Eye (tissue), 1 donor: ENCODE measurements at places on chromosomes 6 and 20.

- no peak for DNase-seq
Observed at GRCh38 chr20:41462372-41463161, 95.9 kb upstream of the EMILIN3 start.

GRCh38 chr6:52815167-52816092, 11.8 kb upstream of the GSTA1 start:
- DNase-seq, result peak; percentile 55

DNA sequence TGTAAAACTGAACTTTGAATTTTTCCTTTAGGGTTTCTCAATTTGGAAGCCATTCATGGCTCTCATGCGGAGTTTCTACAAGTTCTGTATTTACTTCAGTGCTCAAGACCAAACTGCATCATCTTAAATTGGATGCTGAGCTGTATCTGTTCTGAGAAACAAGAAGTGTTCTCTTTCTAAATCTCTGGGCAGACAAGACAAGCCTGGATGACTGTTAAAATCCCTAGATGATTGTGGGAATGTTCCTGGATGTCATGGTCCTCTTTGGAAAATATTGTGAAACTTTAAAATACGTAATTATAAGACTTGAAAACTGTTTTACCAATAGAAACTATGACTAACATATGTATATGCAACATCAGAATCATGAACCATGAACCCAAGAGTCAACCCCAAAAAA, 6.2 kb upstream of the GCM1 start:
- no peak for DNase-seq

GRCh38 chr6:37700620-37700973, 2.9 kb upstream of the MDGA1 start:
- no peak for DNase-seq

- DNase-seq, result no peak
Observed at GRCh38 chr6:163985710-163986109, 571.2 kb downstream of the QKI start.

DNA sequence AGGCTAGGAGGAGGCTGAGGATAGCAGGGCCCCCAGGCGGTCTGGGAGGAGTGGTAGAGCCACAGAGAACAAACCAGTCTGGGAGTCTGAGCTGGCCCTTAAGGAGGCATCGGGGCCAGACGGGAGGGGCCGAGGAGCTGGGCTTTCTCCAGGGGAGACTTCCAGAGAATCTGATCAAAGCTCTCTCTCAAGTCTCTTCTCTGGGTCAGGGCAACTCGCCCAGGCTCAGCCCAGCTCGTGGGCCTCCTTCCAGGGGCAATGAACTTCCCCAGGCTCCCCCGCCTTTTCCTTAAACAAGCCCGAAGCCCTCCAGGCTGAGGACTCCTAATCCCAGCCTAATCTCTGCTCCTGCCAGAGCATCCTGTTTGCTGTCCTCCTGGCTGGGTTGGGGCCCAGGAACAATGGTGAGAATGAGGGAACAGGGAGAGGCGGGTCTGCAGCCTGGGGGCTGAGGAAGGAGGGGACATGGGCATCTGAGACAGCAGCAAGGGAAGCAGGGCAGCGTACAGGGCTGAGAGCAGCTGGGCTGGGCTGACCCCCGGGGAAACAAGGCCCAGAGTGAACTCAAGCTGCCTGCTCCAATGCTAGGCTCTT, 173.6 kb downstream of the ANKRD60 start:
- peak; percentile 82 for DNase-seq

GRCh38 chr6:45855642-45856394, 159.8 kb downstream of the CLIC5 start:
- DNase-seq, result no peak

GRCh38 chr6:147530132-147531060, 21.9 kb downstream of the SAMD5 start:
- peak; percentile 36 for DNase-seq

DNA sequence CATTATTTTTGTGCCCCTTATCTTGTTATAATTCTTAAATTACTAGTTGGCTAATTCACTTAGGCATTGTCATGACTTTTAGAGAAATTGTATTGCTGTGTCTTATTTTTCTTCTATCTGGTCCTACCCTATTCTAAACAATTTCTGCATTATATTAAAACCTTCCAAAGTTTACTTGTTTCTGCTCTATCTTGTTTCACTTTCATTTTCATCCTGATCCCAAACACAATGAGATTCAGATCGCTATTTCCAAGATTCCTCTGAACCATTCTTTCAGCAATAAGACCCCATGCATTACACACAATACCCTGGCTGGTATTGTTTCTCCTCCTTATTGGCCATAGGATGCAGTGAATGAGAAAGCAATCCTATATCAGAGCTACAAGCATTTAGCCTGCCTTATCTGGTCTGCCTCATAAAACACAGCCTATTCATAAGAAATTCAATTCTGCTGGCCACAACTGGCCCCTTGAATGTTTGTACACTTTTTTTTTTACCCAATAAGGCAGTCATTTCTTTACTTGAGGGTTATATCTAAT, 69.9 kb upstream of the POU3F2 start:
- no peak for DNase-seq

GRCh38 chr6:41687501-41688175, 47.8 kb downstream of the TFEB start:
- no peak for DNase-seq

GRCh38 chr20:17161673-17162481, 65.0 kb upstream of the PCSK2 start:
- peak; percentile 68 for DNase-seq

DNA sequence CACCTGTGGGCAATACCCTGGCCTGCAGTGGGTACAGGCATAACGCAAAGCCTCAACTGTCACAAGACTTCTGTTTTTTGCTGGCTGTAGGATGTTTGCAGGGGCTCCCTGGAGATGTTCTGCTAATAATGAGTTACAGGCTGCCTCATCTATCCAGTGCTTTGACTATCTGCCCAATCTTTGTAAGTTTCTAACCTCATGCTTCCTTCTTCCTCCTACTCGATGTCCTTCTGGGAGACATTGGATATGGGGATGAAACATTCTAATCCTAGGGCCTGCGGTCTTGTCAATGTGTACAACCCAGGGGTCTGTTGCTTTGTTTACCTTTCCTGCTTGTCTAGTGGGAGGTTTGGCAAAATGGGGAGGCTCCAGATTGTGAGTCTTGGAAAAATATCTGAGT, 136.8 kb upstream of the TCF21 start:
- no peak for DNase-seq

- DNase-seq, result no peak
Observed at GRCh38 chr6:162942866-162943265, 215.1 kb downstream of the PACRG start.

DNA sequence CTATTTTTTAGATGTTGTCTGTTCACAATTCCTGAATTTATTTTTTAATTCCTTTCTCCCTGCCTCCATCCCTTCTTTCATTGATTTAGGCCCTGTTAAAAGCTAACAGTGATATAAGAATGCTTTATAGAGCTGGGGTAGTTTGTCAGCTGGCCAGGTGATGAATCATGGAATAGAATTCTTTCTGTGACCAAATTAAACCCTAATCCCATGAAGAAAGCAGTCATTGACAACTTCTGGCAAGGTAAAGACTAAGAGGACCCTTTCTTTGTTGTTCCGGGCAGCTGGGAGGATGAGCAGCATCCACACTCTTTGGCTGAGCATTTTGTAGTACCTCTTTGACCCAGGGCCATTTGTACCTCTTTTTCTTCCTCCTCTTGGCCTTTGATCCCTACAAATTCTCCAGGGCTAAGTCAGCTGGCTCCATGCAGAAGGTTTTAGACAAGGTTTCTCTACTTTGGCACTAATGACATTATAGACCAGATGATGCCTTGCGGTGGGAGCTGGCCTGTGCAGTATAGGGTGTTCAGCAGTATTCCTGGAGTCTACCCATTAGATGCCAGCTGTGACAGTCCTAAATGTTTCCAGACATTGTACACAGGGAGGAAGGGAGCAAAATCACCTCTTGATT, 102.9 kb downstream of the SLX4IP start:
- DNase-seq, result no peak

GRCh38 chr20:3202965-3203314, 1.5 kb downstream of the DDRGK1 start:
- DNase-seq, result no peak

DNA sequence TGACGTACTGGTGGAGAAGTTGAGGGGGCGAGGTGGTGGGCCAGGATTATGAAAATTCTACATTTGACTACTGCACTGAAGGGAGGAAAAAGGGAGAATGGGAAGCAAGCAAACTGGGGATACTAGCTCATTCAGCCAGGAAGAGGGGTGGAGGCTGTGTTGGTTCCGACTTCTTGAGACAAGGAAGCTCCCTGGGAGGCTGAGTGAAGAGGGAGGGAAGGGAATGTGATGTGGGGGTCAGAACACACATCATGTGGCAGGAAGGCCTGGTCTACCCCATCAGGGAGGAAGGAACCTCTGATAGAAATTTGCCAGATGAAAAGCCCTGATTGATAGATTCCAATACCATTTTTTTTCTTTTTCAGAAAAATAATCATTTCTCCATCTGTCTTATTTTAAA, 28.8 kb upstream of the MCHR2 start:
- DNase-seq, result no peak

- DNase-seq, result no peak
Observed at GRCh38 chr6:154785075-154785474, 51.9 kb downstream of the SCAF8 start.

DNA sequence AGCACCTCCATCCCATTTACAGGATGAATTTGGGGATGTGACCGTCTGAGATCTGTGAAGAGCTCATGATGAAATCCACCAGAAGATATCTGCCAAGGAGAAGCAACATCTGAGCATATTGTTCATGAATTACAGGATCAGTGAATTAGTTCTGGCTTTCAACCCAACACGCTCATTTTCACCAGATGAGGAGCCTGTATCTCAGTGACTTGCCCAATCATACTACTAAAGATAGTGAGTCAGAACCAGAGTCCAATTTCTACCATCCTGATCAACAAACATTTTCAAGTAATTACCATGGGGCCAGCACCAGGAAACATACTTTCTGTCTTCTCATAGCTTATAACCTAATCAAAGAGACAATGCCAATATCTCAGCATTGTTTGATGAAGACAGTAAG, 116.6 kb downstream of the ZDHHC14 start:
- DNase-seq, result no peak

GRCh38 chr6:45411959-45412358, 34.2 kb upstream of the SUPT3H start:
- DNase-seq, result no peak

DNA sequence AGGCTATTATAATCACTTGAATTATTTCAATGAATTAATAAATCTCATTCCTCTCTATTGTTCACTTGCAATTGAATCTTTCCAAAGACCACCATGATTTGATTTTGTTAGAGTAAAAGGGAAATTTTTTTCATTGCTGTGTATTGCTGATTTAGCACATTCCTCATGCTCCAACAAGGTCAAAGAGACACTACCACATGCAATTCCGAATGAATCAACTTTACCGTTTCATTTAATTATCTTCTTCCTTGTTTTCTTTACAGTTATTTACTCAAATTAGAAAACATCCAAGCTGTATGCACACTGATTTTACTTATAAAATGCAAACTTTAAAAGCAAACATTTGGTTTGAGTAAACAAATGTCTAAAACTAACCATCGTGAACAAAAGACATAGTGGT, 967 bp downstream of the KIAA0408 start:
- DNase-seq, result no peak

DNA sequence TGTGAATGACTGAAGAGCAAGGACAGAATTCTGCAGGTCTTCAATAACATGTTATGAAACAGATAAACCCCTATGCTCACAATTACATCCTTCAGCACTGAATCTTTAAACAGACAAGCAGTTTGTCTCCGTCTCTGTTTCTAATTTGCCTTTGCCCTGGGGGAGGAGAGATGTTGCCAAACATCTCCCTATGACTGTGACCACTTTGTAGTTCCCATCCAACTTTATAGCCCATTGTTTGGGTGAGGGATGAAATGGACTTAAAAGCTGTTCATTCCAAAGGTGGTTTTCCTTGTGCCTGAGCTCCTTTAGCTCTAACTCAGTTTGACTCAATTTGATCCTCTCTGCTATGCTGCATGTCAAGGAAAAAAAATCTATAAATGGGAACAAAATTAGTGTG, 19.5 kb upstream of the ADTRP start:
- DNase-seq, result no peak

DNA sequence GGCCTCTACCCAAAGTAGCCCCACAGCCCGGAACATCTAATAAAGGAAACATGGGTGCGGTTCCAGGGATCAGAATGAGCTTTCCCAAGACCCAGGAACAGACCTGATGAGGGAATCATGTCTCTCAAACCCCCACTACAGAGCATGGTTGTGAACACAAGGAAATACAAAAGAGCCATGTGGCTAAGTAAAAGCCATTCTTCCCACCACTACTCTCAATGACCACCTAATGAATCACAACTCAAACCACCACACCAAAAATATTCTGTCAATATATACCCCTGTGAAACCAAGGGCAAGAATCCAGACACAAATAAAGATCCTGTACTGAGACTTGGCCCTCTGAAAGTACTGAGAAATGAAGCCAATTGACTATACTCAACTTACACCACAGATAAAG, 20.9 kb upstream of the COL21A1 start:
- DNase-seq, result no peak

DNA sequence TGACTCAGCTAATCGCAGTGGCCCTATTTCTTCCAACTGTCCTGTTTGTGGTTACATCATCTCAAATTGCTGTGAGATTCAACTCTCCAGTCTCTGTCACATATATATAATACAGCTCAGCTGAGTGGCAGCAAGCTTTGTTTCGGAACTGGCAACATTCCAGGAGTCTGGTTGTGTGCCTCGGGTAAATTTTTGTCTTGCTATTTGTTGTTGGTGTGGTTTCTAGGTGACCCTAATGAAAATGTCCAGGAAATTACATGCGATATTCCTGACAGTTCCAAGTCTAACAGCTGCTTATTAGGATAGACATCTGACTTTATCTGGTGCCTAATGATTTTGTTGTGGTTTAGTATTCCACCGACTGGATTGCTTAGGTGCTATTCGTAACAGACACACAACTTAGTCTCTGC, 581.8 kb downstream of the CD109 start:
- peak; percentile 86 for DNase-seq
